GM04504 (cell line): ENCODE measurements at places on chromosomes 7 and 10.

GRCh38 chr10:93261089-93261488, 187.4 kb downstream of the CYP26A1 start:
- DNase-seq: no peak

DNA sequence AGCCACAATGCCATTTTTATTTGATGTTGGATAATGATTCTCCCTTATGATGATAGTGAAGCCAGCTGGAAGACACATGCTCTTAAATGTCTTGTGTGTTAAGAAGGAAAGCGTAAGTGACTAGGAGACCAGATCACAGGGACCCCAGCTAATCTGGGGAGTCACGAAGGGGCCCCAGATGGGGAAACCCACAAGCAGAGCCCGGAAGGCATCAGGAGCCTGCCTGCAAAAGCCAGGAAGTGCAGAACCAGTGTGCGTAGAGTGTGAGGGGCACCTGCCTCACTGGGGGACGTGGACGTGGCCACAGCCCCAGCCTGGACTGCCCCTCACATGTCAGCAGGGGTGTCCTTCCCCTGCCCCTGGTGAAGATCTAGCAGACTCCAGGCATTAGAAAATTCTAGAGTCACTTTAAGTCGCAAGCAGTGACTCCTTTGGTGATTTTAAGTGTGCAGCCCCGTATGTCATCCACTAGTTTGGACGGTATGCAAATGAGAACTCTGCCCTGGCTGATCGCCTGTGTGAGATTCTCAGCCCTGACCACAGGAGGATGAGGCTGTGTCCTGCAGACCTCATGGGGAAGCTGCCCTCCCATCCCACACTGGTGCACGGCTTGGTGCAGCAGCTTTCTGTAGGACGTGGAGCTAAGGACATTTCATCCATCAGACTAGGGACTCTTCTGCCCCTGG, 243.0 kb downstream of the WDR37 start:
- DNase-seq: no peak

- no peak for DNase-seq
Measured at GRCh38 chr10:70651661-70652060, 20.6 kb upstream of the ADAMTS14 start.

DNA sequence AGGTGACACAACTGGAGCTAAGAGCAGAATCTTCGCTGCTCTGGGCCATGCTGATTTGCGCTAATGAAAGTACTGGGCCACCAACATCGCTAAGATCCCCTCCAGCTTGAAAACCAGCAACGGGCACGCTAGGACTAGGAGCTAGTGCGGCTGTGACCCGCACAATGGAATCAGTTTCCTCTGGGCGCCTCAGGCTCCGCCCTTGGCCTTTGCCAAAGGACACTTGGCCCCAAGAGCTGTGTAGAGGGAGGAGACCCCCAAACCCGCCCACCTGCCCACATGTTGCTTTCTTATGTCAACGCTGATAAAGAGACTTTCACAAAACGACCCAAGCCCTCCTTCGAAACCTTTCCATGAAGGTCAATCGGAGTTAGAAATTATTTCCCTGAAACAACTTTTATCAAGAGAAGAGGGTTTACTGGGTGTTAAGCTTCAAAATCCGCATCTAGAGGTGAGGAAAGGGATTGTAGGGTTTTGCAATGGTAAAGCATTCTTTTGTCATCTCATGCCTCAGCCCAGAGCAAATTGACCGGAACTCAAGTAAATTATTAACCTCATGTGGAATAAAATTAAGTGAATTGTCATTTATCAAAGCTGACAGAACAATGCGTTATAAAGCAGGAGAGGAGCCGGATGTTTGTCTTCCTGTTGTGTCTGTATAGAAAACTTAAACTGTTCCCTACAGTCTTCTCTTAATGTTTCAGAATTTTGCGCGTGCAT, 9.4 kb downstream of the ABCB5 start:
- DNase-seq: no peak

DNA sequence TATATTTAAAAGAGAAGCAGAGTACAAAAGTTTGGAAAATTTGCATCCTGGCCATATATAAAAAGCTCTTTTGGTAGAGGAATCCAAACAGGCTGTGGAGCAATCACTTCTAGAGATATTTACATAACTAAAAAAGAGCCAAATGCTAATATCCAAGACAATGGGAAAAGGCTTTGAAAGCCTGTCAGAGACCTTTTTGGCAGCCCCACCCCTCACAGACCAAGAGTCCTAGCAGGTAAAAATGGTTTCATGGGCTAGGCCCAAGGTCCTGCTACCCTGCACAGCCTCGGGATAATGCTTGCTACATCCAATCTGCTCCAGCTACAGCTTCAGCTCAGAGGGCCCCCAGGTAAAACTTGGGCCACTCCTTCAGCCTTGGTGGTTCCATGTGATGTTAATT, 430.2 kb upstream of the KCND2 start:
- DNase-seq: no peak

DNA sequence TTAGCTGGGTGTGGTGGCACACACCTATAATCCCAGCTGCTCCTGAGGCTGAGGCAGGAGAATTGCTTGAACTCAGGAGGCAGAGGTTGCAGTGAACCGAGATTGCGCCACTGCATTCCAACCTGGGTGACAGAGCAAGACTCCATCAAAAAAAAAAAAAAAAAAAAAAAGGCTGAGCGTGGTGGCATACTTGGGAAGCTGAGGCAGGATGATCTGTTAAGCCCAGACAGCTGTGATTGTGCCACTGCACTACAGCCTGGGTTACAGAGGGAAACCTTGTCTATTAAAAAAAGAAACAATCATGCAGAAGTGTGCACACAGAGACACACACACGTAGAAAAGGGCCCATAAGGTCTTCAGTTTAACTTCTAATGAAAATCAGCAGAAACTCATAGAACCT, 150.6 kb downstream of the TPST1 start:
- DNase-seq: no peak

DNA sequence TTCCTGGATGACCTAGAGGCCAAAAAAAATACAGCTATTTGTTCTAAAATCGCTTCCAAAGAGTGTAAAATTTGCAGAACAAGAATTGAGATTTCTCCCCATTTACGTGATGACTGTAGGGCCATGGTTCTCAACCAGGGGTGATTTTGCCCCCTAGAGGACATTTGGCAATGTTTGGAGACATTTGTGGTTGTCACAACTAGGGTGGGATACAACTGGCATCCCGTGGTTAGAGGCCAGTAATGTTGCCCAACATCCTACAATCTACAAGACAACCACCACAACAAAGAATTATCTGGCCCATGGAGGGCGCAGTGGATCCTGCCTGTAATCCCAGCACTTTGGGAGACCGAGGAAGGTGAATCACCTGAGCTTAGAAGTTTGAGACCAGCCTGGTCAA, 22.8 kb upstream of the MALSU1 start:
- DNase-seq: no peak

DNA sequence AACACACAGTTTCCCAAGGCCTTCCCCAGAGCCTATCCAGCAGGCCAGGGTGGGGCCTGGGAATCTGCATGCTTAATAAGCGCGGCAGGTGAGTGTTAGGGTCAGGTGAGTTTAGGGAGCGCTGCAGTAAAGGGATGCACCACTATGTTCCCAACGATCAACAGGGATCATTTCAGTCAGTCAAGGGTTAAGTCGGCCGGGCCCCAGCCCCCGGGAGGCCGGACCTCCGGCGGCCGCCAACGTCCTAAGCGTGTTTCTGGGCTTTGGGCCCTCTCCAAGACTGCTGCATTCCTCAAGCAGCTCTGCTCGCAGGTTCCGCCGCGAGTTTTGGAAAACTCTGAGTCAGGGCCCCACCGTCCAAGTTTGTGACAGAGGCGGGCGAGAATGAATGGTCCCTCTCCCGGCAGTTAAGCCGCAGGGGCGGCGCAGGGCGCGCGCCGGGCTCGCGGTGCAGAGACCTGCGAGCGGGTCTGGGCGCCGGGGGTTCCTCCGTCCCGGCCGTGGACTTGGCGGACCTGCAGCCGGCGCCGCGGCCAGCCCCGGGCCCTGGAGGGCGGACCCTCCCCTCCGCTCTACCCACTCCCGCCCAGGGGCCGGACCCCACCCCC, 81.6 kb downstream of the ARHGAP22 start:
- peak; percentile 83 for DNase-seq

DNA sequence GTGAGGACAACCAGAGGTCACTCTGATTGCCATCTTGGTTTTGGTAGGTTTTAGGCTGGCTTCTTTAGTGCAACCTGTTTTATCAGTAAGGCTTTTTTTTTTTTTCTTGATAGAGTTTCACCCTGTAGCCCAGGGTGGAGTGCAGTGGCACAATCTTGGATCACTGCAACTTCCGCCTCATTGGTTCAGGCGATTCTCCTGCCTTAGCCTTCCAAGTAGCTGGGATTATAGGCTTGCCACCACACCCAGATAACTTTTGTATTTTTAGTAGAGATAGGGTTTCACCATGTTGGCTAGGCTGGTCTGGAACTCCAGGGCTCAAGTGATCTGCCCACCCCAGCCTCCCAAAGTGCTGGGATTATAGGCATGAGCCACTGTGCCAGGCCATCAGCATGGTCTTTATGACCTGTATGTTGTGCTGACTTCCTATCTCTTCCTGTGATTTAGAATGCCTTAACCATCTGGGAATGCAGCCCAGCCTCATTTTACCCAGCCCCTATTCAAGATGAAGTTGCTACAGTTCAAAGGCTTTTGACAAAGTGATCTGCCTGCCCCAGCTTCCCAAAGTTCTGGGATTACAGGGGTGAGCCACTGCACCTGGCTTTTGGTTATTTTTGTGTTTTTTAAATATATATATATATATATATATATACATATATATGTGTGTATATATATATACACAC, 7.0 kb upstream of the ZNF425 start:
- DNase-seq: no peak

DNA sequence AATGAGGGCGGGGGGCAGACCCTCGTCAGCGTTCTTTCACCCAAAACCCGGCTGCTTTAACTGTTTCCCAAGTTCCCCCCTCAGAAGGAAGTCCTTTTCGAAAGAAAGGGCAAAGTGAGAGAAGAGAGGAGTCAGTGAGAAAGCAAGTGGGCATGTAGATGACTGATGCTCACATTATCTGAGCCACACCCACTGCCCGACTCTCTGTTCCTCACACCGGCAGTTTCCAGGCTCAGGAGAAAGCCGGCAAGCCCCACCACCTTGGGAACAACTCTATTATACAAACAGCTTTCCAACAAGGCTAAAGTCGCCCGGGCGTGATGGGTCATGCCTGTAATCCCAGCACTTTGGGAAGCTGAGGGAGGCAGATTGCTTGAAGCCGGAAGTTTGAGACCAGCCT, 23.1 kb downstream of the RCC1L start:
- no peak for DNase-seq

DNA sequence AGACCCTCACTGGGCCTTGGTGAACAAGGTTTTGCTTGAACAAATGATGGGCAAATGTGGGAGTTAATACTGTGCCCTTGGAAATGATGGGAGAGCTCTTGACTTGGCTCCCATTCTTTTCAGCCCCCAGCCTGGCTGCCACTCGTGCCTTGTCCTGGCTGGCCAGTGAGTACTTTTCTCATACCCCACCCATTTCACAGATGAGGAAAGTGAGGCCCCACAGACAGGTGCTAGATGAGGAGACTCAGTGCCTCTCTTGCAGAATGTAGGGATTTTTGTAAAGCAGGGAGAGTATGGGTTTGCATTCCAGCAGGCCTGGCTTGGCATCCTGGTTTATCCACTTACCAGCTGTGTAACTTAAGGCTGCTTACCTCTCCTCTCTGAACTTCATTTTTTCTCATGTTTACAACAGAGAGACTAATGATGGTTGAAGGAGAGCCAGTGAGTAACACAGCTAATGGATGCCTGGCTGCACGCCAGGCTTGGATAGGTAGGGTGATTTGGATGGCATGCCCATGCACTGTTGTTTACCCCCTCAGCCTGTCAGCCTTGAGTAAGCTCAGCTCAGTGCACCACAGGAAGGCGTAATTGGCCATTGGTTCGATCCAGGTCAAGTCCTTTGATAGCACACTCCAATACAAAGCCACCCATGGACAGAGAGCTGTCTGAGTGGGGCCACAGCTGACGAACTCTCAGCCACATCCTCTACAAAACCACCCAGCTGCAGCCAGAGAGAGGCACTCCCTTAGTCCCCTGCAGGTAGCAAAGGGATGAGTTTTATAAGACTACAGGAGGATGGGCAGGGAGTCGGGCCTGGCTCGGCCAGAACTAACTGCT, 436.8 kb downstream of the RPS24 start:
- DNase-seq: no peak

DNA sequence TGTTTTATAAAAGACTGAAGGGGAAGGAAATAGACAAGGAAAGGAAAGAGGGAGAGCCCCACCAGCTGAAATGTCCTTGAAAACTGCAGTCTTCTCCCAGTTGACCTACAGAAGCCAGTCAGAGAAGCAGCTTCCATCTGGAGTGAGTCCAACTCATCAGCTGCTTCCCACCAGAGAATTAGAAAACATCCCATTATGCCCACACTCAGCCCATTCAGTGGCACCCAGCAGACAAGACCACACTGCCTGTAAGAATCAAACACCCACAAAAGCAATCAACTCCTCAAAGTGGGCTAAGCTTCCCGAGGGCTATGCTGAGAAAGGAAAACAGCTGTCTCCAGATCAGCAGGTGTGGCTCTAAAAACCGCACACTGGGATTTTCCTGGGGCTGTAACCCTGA, 29.6 kb upstream of the TMEM213 start:
- DNase-seq: no peak

GRCh38 chr10:113057948-113058522, 108.0 kb downstream of the TCF7L2 start:
- no peak for DNase-seq

GRCh38 chr7:143846692-143847091, 55.3 kb downstream of the TCAF1 start:
- DNase-seq: no peak

DNA sequence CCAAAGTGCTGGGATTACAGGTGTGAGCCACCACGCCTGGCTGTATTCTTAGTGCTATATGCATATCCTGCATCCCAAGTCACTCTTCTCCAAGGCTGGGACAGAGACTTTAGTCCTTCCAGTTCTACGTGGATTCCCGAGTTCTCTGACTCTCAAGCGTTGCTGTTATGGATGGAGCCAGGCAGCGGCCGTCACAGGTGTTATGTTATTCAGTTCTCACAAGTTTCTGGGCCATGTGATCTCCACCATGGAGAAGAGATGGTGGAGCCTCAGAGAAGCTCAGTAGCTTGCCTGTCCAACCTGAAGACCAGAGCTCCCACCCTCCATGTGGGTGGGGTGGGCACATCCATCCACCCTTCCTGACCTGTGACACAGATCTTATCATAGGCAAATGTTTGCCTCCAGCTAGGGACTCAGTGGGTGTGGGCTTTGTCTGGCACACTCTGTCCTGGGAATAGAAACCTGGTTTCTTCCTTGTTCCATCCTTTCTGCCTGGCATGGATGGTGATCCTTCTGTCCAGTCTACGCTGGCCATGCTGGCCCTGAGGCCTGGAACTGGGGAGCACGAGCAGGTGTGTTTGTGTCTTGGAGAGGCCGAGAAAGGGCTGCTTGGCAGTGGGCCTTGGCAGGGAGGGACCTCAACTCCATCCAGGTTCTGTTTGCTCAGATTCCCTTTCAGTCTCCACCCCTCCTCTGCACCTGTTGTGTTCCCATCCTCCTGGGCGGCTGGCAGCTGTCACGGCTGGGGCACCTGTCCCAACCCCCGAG, 55.3 kb downstream of the NEURL1 start:
- no peak for DNase-seq

GRCh38 chr7:37765872-37766525, 82.4 kb upstream of the NME8 start:
- DNase-seq: no peak
